ENCODE measurements at places on chromosomes 11 and 22.

GRCh38 chr11:110901441-110901840 is 189.2 kb upstream of the ARHGAP20 start:
- no peak for DNase-seq

DNA sequence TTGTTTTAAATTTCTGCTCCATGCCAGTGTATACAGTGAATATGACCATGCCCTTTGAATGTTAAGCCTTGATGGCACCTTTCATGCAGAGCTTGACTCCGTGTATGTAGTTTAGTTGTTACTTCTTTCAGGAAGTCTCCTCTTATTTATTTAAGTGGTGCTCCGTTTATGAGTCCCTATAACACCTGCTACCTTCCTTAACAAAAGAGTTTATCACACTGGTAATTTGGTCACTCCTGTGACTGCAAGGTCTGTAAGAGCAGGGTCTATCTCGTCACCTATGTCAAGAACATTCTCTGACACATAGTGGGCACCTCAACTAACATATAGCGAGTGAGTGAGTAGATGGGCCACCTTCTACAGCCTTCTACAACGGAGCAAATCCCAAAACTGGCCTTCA is 152.5 kb downstream of the CCDC34 start:
- DNase-seq, result no peak

DNA sequence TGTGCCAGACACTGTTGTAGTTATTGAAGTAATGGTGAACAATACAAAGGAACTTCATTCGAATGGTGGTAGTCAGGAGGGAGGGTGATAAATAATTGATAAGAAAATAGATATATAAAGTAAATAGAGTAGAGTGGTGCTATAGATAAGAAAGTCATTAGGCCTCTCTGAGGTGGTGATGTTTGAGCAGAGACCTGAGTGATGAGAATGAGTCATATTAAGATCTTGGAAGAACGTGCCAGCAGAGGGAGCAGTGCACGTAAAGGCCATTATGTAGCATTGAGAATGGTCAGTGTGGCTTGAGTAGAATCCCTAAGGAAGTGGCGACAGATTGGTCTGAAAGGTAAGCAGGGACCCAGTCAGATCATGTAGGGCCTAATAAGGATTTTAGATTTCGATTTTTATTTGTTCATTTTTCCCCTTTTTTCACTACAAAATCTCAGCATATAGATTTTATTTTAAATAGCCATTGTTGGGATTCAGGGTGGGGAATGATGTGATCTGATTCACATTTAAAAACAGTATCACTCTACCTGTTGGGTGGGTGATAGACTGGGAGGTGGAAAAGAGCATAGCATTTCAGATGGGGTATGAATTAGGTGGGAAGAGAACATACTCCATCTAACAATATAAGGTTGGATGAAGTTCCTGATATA is 44.7 kb downstream of the CCDC90B start:
- DNase-seq, result peak; percentile 51

DNA sequence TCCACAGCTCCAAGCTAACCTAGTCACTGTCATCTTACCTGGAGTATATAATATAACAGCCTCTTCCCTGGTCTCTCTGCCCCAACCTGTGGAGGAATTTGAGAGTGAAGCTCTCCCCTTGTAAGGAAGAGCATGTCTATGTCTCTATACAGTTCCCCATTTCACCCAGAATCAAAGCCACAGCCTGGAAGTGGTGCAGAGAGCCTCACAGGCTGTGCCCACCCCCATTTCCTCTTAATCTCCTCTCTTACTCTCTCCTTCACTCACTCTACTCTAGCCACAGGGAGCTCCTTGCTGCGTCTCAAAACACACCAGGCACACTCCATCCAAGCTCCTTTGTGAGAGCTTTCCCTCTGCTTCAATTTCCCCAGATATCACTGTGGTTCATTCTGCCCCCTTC is 302.5 kb upstream of the ISX start:
- DNase-seq, result no peak

- DNase-seq, result no peak
These were observed 1.3 kb downstream of the HARBI1 start for GRCh38 chr11:46615756-46616155.

Data from Panc1 (cell line).